Left lung (tissue), 14 donors: ENCODE measurements at places on chromosomes 12 and 14.
A peak's percentile ranks its signal among the peaks of the same experiment; 100 is the strongest.

GRCh38 chr12:18676996-18677588, 60.7 kb downstream of the PLCZ1 start:
- no peak overlapping the region for H3K4me3 ChIP-seq
- no peaks in the 10 kb centered on the region for H3K4me1 ChIP-seq
- DNase-seq: no peak
- H3K27ac ChIP-seq: no peak overlapping the region
- no peaks in the 10 kb centered on the region for H3K36me3 ChIP-seq

- H3K4me3 ChIP-seq: no peak overlapping the region
- peak overlapping the region; percentile 35 for H3K27ac ChIP-seq
- no peaks in the 10 kb centered on the region for H3K4me1 ChIP-seq
- no peaks in the 10 kb centered on the region for H3K36me3 ChIP-seq
Observed at GRCh38 chr12:41205070-41205709, 17.1 kb downstream of the PDZRN4 start.

DNA sequence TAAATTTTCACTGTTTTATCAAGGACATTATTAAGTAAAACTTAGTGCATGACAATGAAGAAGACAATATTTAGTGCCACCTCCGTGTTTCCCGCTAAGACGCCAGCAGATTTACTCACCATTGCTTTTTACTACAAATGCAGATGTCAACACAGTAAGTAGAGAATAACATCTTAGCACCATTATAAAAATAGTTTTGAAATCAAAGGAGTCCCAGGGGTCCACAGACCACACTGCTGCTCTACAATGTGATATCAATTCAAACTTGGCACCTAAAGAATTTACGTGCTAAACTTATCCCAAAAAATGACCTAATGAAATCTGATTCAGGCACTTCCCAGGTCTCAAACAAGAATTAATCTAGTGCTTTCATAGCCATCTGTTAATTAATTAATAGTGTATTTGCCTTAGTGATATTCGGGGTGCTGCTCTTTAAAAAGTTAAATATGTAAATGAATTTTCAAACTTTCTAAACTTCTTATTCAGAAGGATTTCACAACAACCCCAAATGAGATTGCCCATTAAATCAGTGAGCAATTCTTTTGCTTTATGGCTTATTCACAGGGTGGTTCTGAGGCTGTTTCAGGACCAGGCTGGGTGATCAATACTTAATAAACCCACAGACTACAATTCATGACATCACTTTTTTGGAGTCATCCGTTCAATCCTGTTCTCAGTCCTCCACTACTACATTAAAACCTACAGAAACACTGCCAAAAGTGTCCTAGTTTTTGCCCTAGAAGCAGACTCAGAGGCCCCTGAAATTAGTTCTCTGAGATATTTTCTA, 161.3 kb upstream of the LMNTD1 start:
- H3K36me3 ChIP-seq: no peaks in the 10 kb centered on the region
- no peak overlapping the region for H3K4me3 ChIP-seq
- H3K27me3 ChIP-seq: no peaks in the 10 kb centered on the region
- no peaks in the 10 kb centered on the region for H3K4me1 ChIP-seq
- H3K27ac ChIP-seq: no peak overlapping the region

DNA sequence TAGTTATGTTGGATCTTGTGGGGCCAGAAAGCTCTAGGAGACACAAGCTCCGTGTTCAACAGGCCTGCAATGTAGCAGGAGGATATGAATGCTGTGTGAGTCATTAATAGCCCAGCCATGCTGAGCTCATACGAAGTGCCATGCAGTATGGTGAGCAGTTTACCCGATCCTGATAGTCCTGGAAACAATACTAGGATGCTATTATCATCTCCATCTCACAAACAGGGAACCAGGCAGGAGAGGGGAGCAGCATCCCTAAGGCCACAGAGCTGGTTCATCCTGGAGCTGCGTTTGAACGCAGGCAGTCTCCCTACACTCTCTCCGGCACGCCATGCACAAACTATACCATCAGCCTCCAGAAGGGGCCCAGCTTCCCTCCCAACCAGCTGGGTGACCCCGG, 20.5 kb downstream of the TTC7B start:
- H3K4me1 ChIP-seq: peaks cover 6% of the 10 kb centered on the region
- peak overlapping the region; percentile 14 for H3K27ac ChIP-seq
- H3K36me3 ChIP-seq: no peaks in the 10 kb centered on the region
- no peaks in the 10 kb centered on the region for H3K27me3 ChIP-seq

DNA sequence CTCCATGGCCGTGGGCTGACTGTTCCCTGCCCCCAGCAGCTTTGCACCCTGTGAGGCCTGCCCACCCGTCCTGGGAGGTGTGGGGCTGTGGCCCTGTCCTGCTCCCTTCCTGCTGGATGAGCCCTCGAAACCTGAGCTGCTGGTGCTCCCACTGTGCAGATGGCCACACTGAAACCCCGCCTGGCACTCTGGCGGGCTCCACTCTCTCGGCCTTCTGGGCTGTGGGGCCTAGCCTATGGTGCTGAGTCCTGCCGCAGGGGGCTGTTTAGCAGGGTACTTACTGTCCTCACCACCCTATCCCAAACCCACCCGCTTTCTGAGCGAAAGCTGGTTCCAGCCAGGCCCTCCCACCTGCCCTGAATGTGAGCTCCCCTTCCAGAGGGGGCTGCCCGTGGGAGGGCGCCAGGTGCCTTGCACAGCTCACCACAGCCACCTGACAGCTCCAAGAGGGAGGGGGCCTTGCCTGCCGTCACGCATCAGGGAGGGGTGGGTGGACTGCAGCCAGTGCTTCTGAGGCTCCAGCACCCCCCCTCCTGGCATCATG, 7.3 kb downstream of the SLC25A47 start:
- no peaks in the 10 kb centered on the region for H3K27me3 ChIP-seq
- no peaks in the 10 kb centered on the region for H3K4me1 ChIP-seq
- H3K4me3 ChIP-seq: no peak overlapping the region
- peaks cover 36% of the 10 kb centered on the region for H3K36me3 ChIP-seq

DNA sequence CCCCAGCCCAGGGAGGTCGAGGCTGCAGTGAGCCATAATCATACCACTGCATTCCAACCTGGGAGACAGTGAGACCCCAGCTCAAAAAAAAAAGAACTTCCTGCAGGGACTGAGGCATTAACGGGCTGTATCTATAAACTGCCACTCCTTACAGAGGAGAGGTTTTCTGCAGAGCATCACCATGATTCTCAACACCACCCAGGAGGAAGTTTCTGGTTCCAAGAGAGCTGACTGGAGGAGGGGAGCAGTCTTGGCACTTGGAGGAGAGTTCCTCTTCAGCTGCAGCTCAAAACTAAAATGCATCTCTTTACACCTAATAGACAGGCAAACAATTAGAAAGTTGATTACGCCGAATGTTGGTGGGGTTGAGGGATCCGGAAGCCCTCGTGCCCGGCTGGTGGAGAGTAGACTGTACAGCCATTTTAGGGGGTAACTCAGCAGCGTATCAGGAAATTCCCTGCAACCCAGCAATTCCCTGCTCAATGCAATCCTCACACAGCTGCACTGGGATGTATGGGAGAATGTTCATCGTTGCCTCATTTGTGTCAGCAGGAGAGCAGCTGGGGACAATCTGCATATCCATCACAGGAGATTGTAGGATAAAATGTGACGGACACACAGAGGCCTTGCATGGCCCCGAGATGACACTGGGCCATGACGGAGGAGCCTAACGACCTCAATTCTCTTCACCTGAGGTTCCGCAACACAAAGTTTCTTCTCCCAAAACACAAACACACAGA, 36.6 kb downstream of the ACTN1 start:
- peaks cover 4% of the 10 kb centered on the region for H3K36me3 ChIP-seq
- peaks cover 45% of the 10 kb centered on the region for H3K4me1 ChIP-seq
- H3K4me3 ChIP-seq: no peak overlapping the region
- no peak for DNase-seq
- H3K27me3 ChIP-seq: no peaks in the 10 kb centered on the region

DNA sequence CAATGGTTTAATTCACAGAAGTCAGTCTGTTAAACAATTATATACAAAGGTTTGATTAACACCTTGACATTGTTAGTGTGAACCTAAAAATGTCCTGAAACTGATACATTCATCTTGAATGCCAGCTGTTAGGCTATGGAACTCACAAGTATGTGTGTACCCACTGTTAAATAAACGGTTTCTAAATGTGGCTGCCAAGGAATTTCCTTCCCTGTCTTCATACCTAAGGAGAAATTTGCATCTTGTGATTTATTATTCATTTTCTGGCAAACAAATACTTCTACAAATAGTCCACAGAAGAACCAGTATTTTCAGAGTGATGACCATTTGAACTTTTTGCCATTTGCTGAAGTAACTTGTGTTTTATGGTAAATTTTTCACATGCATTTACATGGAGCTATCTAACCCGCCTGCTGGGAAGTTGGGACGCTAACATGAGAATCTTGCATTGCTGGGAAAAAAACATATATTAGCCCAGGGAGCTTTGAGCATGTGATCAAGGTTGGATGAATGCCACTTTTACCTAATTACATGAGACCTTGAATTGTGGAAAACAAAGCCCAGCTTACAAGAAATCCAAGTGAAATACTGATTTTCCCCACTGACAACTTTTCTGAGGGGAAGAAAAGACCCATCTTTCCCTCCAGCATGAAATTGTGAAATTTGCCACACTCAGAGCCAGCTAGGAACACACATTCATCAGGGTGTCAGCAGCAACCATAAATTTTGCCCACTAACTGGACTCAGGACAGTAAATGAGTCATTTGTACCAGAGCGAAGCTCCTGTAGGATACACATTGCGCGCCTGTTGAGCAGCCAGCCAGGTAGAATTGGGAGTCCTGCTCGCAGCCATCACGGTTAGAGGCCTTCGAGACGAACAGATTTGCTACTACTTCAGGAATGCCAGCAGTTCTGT, 118.0 kb downstream of the KICS2 start:
- H3K4me1 ChIP-seq: no peaks in the 10 kb centered on the region
- no peak overlapping the region for H3K4me3 ChIP-seq
- no peak for DNase-seq
- H3K27me3 ChIP-seq: no peaks in the 10 kb centered on the region

DNA sequence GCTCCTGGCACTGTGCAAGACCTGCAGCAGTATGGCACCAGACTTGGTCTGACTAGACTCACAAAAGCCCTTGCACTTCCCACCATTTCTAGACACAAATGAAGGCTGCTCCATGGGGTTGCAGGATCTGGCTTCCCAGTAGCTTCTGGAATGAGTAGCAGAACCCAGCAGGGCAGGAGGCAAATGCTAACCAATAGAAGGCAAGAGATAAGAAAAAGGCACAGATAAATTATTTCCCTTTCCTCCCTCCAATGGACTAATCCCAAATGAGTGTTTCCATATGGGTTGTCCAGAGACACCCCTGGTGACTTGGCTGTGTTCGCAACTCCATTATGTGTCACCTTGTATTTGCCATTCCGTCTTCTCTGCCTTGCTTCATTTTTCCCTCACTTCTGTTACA, 49.7 kb downstream of the KIF21A start:
- no peaks in the 10 kb centered on the region for H3K4me1 ChIP-seq
- no peak for DNase-seq
- H3K27me3 ChIP-seq: no peaks in the 10 kb centered on the region
- no peaks in the 10 kb centered on the region for H3K36me3 ChIP-seq

GRCh38 chr12:116091579-116091978, 185.9 kb downstream of the MED13L start:
- no peaks in the 10 kb centered on the region for H3K36me3 ChIP-seq
- H3K27me3 ChIP-seq: no peaks in the 10 kb centered on the region
- no peak for DNase-seq

DNA sequence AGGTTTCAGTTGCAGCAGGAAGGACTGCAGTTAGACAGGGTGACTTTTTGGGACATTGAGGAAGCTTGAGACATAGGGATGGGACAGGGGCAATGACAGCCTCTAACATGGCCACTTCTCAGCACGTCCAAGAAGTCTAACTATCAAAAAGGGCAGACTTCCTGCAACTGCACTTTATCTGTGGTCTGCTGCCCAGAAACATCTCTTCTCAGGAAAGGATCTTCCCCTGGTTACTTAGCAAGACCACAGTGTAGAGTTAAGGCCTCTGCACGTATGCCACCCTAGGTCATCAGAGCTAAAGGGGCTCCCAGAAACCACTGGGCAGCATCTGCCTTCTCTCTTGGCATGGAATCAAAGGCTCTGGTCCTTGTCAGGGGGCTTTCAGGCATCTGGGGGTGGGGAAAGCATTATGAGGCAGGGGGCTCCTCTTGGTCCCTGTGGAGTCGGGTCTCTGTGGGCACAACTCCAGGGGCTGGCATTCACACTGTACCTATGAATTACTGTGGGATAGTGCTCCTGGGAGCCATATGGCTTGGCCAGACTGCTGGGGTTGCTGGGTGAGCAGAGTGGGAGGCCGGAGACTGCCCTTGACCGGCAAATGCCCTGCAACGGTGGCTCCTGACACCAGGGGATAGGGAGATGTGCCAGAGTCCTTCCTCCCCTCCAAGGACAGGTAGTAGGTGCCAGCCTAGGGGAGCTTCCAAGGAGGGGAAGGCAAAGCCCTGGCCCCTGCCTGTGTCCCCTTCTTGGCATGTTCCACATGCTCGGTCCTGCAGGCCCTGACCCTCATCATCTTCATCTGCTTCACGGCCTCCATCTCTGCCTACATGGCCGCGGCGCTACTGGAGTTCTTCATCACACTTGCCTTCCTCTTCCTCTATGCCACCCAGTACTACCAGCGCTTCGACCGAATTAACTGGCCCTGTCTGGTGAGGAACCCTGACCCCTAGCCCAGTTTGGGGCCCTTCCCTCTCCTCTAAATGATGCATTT, 1.0 kb downstream of the CMTM5 start:
- no peak overlapping the region for H3K4me3 ChIP-seq
- H3K27ac ChIP-seq: no peak overlapping the region
- no peaks in the 10 kb centered on the region for H3K4me1 ChIP-seq
- DNase-seq: no peak

GRCh38 chr14:36524874-36525745, 5.1 kb upstream of the NKX2-1 start:
- H3K27me3 ChIP-seq: peaks cover 90% of the 10 kb centered on the region
- DNase-seq: peak; percentile 77
- no peaks in the 10 kb centered on the region for H3K36me3 ChIP-seq
- peak overlapping the region; percentile 46 for H3K27ac ChIP-seq
- H3K4me3 ChIP-seq: peak overlapping the region; percentile 9
- H3K4me1 ChIP-seq: peaks cover 6% of the 10 kb centered on the region

DNA sequence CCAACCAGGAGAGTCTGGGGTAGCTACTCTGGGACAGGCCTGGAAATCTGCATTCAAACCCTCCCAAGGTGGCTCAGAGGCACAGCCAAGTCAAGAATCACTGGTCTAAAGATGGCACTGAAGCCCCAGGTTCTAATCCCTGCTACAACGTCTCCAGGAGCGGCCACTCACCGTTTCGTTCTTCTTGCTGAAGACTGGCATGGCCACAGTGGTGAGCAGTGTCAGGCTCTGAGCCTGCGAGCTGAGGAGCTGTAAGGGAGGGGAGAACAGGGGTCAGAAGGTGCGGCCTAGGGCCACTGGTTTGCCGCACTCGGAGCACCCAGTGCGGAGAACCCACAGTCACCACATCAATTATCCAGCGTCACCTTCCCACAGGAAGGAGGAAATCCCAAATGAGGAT, 38.8 kb downstream of the CACNA2D4 start:
- no peaks in the 10 kb centered on the region for H3K4me1 ChIP-seq
- no peaks in the 10 kb centered on the region for H3K27me3 ChIP-seq
- no peak overlapping the region for H3K4me3 ChIP-seq
- no peaks in the 10 kb centered on the region for H3K36me3 ChIP-seq
- no peak overlapping the region for H3K27ac ChIP-seq
